ENCODE measurements at places on chromosomes 11 and 22.
A peak's percentile ranks its signal among the peaks of the same experiment; 100 is the strongest.

GRCh38 chr22:40265783-40266182, 80.5 kb upstream of the ADSL start:
- peak; percentile 64 for DNase-seq

DNA sequence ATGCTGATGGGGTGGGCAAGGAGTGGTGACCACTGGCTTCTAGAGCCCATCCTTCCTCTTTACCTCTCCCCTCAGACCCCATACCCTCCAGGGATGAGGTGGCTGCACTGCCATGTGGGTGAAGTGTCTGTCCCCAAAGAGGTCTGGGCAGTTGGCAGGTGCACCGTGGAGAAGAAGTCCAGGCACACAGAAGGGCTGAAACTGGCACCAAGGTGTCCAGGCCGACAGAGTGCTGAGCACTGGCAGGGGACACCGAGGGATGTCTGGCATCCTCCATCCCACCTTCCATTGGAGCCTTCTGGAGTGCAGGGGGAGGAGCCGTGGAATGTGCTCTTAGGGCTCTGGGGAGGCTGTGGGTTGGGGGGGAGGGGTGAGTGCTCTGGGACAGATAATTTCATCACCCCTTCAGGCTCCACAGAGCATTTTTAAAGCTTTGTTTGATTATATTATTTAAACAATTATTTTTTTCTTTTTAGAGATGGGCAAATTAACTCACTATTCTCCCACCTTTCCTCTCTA, 37.9 kb downstream of the PKNOX2 start:
- no peak for DNase-seq

DNA sequence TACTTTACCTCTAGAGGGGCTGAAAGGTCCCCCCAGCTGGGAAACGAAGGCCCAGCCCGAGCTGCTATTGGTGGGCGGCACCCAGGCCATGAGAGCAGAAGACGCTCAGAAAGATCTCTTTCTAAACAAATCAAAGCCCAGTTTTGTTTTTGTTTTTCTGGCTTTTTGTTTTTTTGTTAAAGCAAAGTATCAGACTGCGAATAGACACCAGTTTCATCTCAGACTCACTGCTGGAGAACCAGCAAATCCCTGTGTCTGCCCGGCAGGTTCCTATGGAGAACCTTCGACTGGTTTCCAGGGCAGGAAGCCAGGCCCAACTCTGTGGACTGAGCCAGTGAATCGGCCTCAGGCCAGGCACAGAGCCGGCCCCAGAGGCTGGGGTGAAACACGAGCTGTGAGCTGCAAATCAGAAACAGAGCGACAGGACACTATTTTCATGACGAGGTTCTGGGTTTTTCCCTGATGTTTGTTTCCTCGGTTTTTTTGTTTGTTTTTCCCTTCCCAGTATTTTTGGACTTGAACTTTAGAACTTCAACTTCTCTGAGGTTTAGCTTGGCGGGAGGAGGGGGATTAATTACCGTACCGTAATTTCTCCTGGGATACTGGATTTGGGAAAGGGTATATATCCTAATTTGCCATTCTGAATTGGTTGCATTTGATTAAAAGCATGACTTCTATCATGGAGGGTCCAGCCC, 16.0 kb upstream of the B4GALNT4 start:
- peak; percentile 37 for DNase-seq

DNA sequence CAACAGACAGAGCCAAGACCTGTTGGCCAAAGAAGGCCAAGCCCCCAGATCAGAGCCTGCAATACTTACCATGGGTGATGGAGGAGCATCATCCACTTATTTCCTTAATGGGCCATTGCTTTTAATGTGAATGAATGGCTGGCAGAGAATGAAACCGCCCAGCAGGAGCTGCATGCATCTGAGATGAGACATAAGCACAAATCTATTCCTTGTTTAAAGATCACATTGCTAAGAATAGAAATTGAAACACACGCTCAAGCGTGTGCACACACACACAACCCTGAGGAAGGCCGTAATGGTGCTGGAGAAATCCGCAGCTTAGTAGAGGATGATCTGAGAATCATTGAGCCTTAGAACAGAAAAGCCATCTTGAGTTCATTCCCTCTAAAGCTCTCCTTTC, 5.3 kb upstream of the RRAS2 start:
- no peak for DNase-seq

Measured in HT1080 (cell line).